ENCODE measurements at places on chromosomes 3 and 15. TPM values are rescaled to one million over a fixed set of nuclear protein-coding genes. Genes with fewer than 3 reads are reported as not detected.
A peak's percentile ranks its signal among the peaks of the same experiment; 100 is the strongest.

- peak; percentile 95 for DNase-seq
These were observed 24.7 kb downstream of the LOXL1 start for GRCh38 chr15:73950831-73951561.

GRCh38 chr15:77870195-77871065 is 207.1 kb downstream of the TBC1D2B start:
- DNase-seq = peak; percentile 81

DNA sequence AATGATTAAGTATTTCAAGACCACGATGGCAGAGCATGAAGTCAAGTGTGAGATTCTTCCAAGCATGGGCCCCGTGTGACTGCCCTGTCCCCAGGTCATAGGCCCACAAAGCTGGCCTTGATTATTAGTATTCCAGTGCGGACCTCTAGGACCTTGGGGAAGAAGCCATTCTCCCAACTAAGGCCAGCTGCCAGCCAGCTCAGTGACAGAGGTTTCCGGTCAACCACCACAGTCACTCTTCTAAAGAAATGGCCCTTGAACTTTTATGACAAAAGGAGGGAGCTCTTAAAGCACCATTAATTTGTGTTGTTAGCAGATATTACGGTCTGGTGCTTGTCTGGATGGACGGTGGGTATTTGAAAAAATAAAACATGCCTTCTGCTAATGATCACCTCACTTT is 28.0 kb downstream of the FAM3D start:
- no peak for DNase-seq

DNA sequence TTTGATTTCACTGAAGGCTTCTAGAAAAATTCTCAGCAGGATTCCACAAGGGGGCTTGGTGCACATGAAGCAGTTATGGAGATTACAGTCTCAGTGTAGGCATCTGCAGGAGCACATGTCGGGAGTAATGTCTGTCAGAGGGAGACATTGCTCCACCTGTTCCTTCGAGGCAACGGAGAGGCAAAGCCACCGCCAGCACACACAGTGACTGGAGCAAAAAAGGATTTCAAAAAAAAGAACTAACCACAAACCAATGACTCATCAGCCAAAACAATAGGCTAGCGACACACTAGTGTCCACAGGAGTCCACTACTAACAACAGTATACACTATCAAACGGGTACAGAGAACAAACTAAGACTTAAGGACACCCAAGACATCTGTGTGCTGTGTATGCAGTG is 68.9 kb downstream of the NPTN start:
- no peak for DNase-seq

GRCh38 chr3:121592856-121593702 is at the start of gene FBXO40:
Gene FBXO40 (plus strand): TSS chr3:121593379. CDS start chr3:121620576, 27,197 bp downstream.
- DNase-seq = no peak

DNA sequence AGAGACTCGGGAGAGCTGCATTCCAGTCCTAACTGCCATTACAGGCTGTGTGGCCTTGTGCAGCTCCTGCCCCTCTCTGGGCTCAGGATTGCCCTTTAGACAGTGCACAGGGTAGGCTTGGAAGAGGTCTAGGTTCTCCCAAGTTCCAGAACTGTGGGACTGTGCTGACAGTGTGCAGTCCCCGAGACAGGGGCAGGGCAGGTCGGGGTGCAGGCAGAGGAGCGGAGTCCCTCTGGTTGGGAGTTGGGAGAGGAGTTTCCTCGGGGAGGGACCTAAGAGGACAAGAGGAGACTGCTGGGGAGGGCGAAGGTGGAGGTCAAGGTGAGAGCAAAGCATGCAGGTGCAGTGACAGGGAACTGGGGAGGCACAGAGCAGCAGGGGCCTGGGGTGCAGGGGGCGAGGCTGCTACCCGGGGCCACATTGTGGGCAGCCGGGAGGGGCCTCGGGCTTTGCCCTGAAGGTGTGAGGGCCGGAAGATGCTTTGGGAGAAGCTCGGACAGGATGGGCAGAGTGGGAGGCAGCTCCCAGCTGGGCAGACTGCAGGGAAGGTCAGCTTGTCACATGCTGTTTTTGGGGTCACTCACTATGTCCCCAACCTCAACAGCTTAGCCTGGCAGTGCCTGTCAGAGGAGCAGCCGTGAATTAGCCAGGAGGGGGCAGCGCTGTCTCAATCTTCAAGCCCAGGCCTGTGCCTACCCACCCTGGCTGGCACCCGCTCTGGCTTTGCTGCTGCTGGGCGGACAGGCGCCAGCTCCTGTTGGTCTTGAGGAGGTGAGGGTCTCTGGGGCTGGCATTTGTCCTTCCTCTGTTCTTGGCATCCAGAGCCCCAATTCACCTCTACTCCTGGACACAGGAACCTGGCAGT is 15.4 kb upstream of the CSPG4 start:
- DNase-seq = no peak

- no peak for DNase-seq
These were observed 62.5 kb downstream of the LYZL4 start for GRCh38 chr3:42347928-42348327.

DNA sequence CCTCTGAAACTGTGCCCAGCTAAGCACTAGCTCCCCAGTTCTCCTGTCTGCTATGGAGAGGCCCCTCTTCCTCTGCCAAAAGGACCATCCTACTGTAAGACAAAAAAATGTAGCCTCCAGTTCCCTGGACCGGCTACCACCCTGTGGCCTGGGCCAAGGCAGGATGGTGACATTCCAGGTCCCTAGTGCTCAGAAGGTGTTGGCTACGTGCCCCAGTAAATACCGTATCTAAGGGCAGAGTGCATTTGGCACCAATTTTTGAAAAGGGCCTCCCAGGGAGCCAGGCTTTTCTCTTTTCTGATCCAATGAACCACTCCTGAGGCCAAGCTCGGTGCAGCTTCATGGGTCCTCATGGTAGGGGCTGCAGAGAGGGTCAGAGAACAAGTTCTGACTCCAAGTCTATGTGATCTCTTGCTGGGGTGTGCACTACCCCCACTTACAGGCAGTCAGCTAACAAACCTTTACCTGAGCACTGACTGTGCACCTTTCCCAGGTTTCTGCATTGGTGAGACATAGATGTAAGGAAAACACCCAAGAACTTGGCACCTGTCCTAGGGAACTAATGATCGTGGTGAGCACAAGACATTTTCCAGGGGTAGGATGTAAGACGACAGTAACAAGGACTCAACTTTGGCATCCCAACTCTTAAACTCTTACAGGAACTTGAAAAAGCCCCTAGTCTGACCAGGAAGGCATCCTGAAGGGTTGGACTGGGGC is 32.6 kb downstream of the TLE3 start:
- DNase-seq = no peak

- DNase-seq = no peak
These were observed 52.4 kb downstream of the KLF13 start for GRCh38 chr15:31379042-31379441.

DNA sequence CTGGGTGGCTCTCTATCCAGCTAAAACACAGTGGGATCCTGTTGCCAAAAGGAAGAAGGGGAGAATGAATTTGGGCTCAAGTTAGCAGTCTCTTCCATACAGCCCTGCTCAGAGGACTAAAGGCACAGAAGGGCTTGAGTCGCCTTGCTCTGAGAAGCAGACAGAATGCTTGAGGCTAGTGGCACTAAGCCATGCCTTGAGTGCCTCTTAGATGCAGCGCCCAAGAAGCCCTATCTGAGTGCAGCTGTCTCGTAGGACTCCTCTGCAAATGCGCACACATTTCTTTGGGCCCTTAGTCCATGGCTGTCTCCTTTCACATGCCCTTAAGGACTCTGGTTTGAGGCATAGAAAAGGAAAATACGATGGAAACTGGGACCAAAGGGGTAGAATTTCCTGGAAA is 211.3 kb upstream of the CHRM5 start:
- DNase-seq = no peak

- DNase-seq = no peak
These were observed 14.9 kb downstream of the CNTN3 start for GRCh38 chr3:74599564-74599963.

DNA sequence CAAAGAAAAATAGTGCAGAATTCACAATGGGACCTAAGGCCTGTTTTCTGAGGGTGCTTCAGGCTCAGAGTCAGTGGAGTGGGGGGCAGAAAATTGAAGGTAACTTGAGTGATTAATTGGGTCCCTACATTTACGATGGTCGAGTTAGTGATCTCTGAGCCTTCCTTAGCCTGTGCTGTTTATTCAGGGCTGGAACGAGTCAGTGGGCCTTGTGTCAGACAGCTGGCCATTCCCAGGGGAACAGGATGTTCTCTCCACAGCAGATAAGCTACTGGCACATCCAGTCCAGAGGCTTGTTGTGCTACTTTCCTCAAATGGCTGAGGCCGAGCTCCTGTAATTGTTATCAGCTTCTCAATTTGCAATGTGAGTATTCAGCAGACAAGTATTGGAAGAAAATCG is 29.2 kb upstream of the CNTN3 start:
- no peak for DNase-seq

DNA sequence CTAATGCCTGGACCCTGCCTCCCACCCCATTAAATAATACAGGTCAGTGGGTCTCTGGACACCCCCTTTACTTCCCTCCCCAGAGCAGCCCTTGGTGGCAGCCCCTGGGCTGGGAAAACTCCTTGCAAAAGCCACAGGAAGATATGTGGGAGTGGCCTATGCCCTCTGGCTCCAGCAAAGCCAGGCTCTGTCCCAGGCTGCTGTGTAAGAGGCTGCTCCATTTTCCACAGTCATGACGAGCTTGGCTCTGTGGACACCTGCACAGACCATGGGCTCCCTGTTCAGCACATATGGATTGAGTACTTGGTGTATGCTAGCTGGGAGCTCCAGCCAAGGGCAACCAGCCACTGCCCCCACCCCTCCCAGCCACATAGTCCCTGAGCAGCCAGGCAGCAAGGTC is 13.0 kb downstream of the CACNA2D2 start:
- DNase-seq = no peak

GRCh38 chr3:13540297-13540995 is 8.5 kb upstream of the FBLN2 start:
- DNase-seq = no peak

- no peak for DNase-seq
These were observed 113.0 kb downstream of the NLGN1 start for GRCh38 chr3:173510565-173510964.

GRCh38 chr15:65101411-65101890 is 13.5 kb downstream of the UBAP1L start:
- DNase-seq = no peak

GRCh38 chr15:44735482-44736180 is 697 bp upstream of the TRIM69 start:
- DNase-seq = no peak

DNA sequence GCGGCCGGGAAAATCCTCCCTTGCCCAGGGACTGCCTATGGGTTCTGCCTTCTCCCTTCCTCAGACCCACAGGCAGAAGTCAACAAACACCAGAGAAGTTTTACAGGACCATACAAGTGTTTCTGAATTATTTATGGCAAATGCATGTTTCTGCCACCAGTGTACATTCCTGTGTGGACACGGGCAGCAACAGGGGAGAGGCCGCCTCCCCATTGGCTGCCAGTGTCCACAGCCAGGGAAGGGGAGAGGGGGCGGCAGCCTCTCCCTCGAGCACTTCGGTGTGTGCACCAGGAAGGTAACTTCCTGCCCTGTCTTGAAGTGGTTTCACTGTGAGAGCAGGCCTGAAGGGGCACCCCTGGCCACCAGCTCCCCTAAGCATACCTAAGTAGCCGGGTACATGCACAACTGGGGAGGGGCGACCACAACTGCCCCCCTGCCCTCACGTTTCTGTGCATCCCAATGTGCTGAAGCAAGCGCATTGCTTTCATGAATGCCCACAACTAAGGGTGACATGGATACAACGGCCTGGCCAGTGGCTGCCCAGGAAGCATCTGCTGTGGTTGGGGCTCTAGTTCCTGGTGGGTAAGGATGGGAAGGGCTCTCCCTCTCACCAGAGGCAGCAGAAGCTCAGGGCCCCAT is 14.8 kb upstream of the SHISA5 start:
- DNase-seq = no peak

DNA sequence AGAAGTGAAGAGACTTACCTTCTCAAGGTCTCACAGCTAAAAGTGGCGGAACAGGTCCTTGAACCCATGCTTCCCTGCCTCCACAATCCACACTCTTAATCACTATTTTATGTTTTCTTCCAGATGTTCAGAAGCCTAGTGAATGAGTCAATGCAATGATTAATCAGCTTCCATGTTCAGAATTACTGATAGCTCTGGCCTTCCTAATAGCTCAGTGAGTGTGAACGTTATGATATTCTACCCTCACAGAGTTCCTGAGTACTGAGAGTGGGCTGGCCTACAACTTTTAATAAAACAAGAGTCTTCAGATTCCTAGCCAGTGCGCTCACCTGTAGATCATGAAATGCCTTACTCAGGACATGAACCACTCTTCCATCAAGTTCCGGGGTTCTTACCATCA is 443.0 kb upstream of the ADAMTS9 start:
- no peak for DNase-seq

DNA sequence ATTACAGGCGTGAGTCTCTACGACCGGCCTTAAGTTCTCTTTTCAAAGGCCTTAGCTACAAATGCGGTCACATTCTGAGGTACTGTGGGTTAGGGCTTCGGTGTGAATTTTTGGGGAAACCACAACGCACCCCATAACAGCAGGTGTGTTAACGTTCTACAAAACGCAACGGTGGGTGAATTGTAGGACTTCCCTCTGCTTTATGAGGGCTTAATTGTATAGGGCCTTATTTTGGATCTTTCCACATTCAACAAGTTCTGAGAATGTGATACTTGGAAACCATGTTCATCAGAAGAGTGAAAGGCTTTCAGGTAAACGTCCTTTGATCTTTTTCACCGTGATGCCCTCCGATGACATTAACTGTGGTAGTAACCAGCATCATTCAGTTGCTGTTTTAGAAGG is 998.6 kb upstream of the CFAP20DC start:
- DNase-seq = no peak

- DNase-seq = no peak
These were observed 219.0 kb downstream of the NFKBIZ start for GRCh38 chr3:102068327-102068726.

DNA sequence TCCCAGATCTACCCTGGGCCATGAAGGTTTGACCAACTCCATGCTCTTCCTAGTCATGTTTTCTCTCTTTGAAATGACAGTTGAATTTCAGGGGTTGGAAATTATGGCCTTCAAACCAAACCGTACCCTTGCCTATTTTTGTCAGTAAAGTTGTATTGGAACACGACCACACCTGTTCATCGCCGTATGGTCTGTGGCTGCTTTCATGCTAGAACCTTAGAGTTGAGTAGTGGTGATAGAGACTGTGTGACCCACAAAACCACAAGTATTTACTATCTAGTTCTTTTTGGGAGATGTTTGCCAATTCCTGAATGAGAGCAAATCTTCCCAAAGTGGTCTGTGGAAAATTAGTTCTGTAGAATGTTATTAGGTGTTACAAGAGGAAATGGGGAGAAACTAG is 24.0 kb upstream of the STARD5 start:
- no peak for DNase-seq

DNA sequence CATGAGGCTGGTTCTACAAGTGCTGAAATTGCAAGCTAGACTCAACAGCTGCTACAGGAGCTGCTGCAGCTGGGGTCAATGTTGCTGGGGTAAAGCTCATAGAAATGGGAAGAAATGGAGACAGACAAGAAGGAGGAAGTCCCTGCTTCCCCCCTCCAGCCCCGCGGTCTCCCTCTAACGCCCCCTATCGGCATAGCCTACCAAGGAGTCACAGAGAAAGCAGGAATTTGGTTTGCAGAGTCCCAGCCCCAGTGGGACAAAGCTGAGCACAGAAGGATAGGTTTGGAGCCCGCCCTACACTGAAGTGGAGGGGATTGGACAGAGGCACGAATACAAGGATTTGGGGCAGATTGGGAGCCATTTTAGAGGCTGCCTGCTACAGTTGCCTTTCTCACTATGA is 176.9 kb upstream of the ANKRD28 start:
- no peak for DNase-seq

The HDDC3 gene
- 11.8 TPM for total RNA-seq

The SLC28A1 gene
- 0.83 TPM for total RNA-seq

The HCLS1 gene
- 9.4 TPM for total RNA-seq

The STAC gene
- total RNA-seq = 0.51 TPM

The EFHB gene
- total RNA-seq = 0.59 TPM

The IMPG2 gene
- total RNA-seq = 0.38 TPM

The CNTN4 gene
- total RNA-seq = 2.8 TPM

The CCR5 gene
- 0.81 TPM for total RNA-seq

Data from cardiac septum (tissue), 1 donor.